ENCODE measurements at places on chromosomes 13 and 19.
A peak's percentile ranks its signal among the peaks of the same experiment; 100 is the strongest.

- DNase-seq = no peak
Measured at GRCh38 chr13:46529216-46529919, 23.6 kb upstream of the LRCH1 start.

- DNase-seq = no peak
Measured at GRCh38 chr19:40331052-40331451, 17.1 kb downstream of the C19orf47 start.

- DNase-seq = no peak
Measured at GRCh38 chr13:111657013-111657412, 336.6 kb downstream of the TEX29 start.

DNA sequence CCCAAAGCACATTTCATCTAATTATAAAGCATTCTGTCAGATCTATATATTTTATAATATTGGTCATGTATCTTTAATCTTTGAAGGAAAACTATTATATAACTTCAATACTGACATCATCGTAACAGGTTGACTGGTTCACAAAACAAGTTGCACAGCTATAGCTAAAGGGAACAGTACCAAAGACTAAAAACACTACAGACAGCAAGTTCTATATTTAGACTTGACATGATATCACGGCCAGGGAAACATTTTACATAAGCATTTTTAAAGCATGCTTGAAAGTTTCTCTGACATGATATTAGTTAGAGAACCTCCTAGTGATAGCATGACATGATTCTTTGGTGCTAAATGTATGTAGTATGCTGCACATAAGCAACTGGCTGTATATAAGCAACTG lies 182.5 kb downstream of the NDFIP2 start:
- DNase-seq = no peak

DNA sequence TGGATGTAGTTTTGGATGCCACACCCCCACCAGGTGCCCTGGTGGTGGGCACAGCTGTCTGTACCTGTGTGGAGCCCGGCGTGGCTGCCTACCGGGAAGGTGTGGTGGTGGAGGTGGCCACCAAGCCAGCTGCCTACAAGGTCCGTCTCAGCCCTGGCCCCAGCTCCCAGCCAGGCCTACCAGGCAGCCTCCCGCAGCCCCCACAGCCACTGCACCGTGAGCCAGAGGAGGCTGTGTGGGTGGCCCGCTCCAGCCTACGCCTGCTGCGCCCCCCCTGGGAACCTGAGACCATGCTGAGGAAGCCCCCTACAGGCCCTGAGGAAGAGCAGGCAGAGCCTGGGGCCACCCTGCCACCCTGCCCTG lies 3.5 kb downstream of the CIC start:
- DNase-seq = no peak

DNA sequence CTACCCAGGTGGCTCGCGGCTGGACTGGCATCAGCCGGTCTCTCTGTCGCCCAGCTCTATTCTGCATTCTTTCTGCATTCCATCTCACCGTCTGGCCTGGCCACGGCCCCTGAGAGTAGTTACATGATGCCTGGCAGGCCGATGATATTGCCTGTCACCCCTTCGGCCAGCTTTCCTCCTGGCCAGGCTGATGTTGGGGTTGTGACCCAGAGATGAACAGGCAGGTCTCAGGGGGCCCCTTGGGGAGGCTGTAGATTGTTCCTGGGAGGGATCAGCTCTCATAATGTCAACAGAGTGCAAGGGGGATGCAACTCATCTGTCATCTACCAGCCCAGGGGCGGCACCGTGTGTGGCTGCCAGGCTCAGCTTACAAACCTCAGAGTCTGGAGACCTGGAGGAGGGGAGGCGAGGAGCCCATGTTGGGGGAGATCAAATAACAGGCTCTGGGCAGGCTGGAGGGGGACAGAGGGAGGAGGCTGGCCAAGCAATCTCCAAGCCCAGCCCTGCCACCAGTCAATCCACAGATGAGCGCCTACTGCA lies 13.6 kb upstream of the FBXO17 start:
- DNase-seq = no peak

GRCh38 chr19:32811151-32811550 lies 58.4 kb downstream of the SLC7A9 start:
- DNase-seq = no peak

DNA sequence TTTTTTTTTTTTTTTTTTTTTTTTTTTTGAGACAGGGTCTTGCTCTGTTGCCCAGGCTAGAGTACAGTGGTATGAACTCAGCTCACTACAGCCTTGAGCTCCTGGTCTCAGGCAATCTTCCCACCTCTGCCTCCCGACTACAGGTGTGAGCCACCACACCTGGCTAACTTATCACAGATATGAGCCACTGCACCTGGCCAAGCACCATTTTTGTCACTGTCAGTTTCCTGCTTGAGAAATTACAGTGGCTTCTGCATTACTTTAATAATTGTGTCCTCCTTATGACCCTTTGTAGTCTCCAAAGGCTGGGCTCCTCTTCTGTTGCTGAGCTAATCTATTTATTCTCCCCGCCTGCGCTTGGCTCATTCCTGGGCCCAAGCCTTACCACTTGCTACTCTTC lies 16.0 kb downstream of the UBE2L5 start:
- no peak for DNase-seq

DNA sequence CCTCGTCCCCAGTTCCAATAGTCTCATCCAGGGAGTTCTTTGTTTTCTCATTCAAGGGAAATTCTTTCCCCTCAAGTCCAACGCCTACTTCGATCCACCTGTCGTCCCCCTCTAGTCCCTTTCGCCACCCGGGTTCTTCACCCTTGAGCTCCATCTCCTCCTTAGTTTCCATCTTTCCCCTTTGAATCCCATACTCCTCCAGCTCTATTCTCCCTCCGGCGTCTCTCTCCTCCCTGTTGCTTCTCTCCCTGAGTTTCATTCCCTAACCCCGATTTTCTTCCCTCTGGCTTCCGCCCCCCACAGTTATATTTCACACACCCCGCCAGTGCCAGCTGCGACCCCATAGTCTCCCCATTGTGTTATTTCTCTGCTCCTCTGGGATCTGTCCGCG lies 628 bp upstream of the SLC17A7 start:
- DNase-seq = no peak

- DNase-seq = no peak
Measured at GRCh38 chr13:82803341-82803740, 1078.9 kb downstream of the SLITRK1 start.

GRCh38 chr13:79492313-79492798 lies 11.4 kb downstream of the NDFIP2 start:
- DNase-seq = no peak

DNA sequence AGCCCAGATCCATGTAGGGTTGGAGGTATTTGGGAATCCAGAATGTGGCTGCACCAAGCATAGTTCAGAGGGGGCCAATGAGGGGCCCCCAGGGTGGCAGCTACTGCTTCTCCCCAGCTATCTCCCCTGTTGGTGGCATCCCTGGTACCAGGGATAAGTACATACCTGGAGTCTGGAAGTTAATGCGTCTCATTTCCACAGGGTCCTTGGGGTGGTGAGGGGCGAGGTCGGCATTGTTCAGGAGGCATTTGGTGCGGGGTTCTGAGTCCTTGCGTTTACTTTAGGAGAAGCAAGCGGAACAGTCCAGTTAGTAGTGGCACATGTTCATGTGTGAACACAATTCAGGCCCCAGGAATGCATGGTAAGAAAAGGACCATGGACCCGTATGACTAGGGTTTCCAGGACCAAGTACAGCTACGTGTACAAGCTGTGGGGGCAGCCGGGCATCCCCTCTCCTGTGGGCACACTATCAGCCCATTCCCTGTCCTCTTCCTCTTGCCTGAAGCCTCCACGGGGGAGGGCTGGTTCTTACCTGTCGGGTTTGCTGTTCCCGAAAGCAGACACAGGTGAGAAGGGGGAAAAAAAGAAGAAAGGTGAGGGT lies 122.3 kb downstream of the PTPRS start:
- DNase-seq = no peak

- DNase-seq = peak; percentile 63
Measured at GRCh38 chr19:45613926-45614725, 12.1 kb upstream of the GPR4 start.

- no peak for DNase-seq
Measured at GRCh38 chr13:111035861-111036260, 79.2 kb upstream of the ARHGEF7 start.

DNA sequence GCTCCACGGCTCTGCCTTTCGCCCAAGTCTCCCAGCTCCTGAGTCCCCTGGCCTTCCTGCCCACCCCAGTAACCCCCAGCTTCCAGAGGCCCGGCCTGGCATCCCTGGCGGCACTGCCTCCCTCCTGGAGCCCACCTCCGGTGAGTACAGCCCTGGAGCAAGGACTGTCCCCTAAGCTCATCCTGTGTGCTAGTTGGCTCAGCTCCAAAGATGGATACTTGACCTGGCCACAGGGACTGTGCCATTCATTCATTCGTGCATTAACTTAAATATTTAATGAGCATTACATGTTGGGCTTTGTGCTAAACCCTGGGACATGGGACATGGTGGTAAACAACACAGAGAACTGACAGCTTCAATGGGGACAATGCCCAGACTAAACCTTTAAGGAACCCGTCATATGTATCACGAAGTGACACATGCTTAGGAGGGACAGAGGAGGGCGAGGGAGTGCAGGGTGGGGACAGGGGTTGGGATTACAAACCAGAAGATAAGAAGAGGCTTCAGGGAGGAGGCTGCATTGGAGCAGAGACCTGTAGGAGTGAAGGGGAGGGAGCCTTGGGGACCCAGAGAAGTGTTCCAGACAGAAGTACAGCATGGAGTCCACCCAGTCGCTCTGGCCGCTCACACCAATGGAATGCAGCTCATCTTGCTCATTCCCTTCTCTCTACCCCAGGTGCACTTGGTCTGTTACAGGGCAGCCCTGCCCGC lies 6.9 kb upstream of the OVOL3 start:
- DNase-seq = no peak

GRCh38 chr19:38013913-38014580 lies 107.0 kb downstream of the SIPA1L3 start:
- no peak for DNase-seq

- DNase-seq = no peak
Measured at GRCh38 chr13:110797230-110797877, 83.9 kb downstream of the ING1 start.

- DNase-seq = no peak
Measured at GRCh38 chr19:8257052-8257443, 47.9 kb downstream of the CERS4 start.

- DNase-seq = no peak
Measured at GRCh38 chr19:44202470-44202869, 9.9 kb upstream of the ZNF227 start.

DNA sequence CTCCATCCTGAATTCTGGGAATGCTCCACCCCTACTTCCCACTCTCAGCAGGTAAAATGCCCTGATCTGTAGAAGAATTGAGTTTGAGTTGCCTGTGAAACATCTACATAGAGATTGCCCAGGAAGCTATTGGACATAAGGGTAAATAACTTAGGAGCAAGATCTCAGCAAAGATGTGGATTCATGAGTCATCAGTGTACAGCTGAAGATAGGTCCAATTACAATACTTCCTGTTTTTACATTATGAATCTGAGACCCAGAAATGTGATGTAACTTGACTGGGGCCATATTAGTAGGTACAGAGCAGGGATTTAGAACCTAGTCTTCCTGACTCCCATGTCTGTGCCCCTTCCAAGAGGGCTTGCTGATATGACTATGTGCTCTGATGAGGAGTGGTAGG lies 79.4 kb upstream of the FNDC3A start:
- DNase-seq = peak; percentile 38

GRCh38 chr19:10288662-10289166 lies 1.0 kb upstream of the ICAM5 start:
- DNase-seq = peak; percentile 26

DNA sequence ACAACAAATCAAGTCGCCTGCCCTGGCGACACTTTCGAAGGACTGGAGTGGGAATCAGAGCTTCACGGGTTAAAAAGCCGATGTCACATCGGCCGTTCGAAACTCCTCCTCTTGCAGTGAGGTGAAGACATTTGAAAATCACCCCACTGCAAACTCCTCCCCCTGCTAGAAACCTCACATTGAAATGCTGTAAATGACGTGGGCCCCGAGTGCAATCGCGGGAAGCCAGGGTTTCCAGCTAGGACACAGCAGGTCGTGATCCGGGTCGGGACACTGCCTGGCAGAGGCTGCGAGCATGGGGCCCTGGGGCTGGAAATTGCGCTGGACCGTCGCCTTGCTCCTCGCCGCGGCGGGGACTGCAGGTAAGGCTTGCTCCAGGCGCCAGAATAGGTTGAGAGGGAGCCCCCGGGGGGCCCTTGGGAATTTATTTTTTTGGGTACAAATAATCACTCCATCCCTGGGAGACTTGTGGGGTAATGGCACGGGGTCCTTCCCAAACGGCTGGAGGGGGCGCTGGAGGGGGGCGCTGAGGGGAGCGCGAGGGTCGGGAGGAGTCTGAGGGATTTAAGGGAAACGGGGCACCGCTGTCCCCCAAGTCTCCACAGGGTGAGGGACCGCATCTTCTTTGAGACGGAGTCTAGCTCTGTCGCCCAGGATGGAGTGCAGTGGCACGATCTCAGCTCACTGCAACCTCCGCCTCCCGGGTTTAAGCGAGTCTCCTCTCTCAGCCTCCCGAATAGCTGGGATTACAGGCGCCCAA lies at the start of gene LDLR:
Gene LDLR (plus strand): TSS at position 210 of the 760 bp plus-strand sequence. CDS start 86 bp downstream, at position 296.
- peak; percentile 93 for DNase-seq

DNA sequence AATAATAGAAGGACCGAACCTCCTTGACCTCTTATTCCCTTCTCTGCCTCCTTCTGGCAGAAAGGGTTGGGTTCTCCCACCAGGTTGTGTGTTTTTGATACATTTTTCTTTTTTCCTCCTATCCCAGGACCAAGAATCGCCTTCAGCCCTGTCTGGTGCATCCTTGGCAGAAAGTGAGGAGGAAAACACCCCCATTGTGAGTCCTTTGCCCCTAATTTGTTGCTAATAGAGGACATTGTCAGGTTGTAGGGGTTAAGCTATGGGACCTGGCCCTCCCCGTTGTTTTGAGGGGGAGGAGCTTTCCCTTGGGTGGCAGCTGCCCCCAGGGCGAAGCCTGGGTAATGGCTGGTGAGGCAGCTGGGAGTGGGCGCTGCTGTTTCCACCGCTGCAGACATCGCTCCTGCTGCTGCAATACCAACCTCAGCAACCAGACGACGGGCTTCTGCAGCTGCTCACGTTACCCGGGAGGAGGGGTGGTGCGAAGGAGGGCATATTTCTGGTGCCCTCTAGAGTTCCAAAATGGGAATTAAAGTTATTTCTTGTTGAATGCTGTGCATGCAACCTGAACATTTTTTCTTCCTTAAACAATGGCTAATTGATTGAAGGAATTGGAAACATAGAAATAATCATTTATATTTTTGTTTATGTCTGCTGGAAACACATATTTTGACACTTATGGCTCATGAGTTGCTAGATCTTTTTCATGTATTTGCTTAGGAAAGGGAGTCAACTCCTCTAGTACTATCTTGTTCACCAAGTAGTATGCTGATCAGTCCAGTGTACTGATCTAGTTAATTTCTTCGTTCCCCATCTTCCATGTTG lies 1.5 kb downstream of the ZMYM2 start:
- peak; percentile 98 for DNase-seq
